ENCODE measurements at places on chromosomes 2 and 18.

DNA sequence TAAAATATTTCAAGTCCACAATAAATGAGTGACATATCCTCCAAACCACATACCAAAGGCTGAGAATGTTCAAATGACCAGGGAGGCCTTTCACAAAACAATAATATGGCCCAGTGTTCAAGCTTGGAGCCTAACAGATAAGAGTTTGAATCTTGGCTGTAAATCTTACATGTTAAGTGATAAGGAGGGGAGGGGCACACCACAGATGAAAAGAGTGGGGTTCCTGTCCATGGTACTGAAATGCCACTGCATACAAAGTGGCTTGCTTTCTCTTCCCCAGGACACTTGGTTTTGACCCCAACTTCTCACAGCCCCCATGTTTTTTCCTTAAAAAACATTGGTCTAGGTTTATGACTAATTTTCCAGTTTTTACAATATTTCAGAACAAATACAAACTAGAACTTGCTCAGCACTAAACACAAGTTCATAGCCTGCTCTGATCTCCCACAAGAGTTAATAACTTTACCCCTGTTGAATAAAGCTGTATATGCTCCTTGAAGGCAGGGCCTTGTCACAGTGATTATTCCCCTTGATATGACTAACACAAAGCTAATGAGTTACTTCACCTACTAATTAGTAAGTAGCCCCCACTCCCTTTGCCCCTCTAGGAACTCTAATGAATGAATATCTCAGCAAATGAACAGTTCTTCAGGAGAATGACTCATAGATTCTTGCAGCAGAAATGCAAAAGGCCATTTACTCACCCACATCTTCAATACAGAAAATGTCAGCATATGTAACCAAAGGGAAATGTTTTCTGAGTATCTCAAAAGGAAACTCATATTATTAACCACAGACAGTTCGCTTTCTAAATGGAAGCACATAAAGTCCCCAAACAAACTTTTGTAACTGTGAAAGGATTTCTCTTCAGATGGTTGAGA, 142.2 kb downstream of the SATB2 start:
- no peak for DNase-seq

- no peak for DNase-seq
Observed at GRCh38 chr2:30641765-30642345, 165.4 kb downstream of the CAPN13 start.

- DNase-seq = no peak
Observed at GRCh38 chr18:21164548-21165095, 53.0 kb upstream of the ROCK1 start.

DNA sequence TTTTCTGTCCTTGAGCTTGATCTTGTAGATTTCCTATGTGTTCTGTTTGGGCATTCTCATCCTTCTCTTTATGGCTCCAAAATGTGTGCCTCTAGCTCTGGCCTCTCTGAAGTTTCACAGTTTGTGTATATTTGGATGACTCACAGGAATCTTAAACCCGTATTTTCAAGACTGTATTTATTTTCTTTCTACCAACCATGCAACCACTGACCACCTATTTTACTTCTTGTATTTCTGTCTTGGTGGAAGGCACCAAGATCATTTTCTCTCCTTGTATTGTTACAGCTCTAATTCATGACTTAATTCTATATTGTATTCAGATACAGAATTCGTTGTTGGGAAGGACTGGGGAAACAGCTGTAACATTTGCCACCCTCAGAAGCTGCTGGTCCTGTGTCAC, 39.5 kb downstream of the ACSL3 start:
- DNase-seq = no peak

DNA sequence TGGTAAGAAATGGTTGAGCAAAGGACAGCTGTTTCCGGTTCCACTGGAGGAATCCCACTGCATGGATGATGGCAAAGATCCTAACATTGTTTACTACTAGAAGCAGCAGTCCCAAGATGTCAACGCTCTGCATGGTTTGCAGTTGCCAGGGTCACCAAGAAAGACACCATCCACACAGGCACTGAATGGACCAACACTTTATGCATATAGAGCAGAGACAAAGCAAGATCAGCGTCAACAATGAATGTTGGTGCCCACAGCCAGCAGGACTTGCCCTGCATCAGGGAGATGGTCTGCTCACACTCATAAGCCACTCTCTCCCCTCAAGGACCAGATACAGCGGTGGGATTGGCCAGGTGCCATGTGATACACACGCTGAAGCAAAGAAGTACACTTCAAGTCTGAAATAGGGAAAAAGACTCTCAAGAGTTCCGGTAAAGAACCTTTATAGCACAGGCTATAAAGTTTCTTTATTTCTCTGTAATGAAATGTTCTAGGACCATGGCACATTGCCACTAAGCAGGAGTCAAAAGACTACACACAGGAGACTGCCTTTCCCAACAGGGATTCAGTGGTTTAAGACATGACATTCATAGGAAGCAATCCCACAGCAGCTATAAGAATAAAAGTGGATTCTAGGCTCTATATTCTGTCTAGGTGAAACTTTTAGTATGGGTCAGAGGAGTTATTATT, 133.2 kb upstream of the EPHA4 start:
- DNase-seq = no peak

DNA sequence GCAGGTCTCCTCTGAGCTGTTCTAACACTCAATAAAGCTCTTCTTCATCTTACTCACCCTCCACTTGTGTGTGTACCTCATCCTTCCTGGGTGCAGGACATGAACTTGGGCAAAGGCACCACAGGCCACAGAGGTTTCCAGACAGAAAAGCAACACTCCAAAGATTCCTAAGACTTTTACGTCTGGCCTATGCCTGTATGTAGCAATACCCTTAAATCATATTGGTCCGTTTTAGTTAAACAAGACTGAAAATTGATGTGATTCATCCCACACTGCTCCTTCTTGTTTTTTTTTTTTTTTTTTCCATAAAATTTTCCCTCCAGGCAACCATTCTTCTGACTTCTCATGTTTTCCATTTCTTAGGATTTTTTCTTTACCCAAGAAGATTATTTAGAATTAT, 404.3 kb downstream of the PID1 start:
- DNase-seq = no peak

GRCh38 chr2:159963700-159964099, 98.7 kb downstream of the PLA2R1 start:
- DNase-seq = no peak

DNA sequence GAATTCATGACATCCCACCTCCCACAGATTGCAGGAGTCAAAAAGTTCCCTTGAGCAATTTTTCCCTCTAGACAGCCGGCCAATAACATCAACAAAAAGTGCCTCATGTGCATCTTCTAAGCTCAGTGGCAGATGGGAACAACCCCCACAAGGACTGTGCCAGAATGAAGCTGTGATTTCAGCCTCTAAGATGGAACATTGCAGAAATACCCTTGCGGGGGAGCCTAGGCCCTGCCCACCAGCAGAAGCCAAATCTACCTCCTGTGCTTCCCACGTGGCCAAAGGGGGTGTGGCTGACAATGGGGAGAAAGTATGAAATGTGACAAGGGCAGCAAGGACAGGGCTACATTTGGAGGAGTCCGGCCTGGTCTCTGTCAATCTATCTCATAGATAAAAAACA, 482.3 kb downstream of the TGIF1 start:
- no peak for DNase-seq

DNA sequence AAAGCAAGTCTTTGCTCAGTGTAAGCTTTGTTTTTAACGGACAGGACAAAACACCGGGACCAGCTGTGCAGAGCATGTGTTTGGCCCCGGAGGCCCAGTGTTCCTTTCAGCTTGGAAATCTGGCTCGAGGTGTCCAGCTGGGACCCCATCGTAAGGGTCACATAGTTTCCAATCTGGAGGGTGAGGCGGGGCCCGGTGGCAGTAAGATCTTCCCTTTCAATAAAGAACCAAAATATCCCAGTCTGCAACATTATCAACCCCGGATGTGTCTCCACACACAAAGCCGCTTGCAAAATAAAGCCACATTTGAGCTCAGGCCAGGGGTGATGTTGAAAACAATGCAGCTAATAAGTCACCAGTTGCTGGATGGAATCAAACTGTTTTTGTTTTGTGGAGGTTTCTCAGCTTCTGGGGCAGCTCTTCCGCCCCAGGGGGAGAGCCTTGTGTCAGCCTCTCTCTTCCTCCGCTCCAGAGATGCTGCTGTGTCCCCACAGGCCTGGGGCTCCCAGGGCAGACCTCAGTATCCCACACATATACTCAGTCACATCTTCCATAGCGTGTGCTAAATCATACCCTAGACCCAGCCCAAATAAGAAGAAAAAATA, 138.6 kb upstream of the GLI2 start:
- no peak for DNase-seq

DNA sequence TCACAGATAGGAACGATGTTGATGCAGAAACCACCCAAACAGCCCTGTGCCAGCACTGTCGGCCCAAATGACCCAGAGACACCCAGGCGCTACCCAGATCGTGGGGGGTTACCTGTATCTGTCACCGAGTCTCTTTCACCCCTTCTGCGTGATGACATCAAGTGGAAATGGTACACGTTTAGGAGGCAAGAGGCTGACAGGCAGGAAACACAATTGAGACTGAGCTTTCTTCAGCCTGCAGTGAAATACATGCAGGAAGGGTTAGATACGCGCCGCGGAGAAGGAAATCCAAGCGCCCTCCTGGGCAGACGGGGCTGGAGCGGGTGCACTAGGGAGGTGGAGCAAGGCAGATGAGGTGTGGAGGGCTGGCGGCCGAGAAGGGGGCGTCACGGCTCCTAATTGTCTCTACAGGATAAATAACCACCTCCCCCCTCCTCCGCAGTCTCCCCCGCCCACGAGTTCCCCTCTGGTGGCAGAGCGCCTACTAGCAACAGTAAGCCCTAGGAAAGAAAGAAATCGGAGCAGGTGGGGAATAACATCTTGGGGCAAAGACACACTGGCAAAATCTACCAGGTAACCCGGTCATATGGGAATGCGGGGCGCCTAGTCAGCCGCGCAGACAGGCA, at the start of gene RNF152:
TSS of gene RNF152 (minus strand) at position 325 of the 626 bp plus-strand sequence. CDS start 76,544 bp downstream, outside the sequence.
- no peak for DNase-seq

DNA sequence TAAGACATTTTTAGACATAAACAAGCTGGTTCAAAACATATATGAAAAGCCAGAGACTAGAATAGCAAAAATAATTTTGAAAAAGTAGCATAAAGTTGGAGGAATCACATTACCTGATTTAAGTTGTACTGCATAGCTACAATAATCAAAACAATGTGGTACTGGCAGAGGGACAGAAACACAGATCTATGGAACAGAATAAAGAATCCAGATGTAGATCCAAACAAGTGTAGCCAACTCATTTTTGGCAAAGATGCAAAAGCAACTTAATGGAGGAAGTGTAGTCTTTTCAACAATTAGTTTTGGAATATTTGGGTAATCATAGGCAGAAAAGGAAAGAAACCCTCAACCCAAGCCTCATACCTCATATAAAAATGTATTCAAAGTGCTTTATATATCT, 278.7 kb upstream of the ZNF521 start:
- no peak for DNase-seq

DNA sequence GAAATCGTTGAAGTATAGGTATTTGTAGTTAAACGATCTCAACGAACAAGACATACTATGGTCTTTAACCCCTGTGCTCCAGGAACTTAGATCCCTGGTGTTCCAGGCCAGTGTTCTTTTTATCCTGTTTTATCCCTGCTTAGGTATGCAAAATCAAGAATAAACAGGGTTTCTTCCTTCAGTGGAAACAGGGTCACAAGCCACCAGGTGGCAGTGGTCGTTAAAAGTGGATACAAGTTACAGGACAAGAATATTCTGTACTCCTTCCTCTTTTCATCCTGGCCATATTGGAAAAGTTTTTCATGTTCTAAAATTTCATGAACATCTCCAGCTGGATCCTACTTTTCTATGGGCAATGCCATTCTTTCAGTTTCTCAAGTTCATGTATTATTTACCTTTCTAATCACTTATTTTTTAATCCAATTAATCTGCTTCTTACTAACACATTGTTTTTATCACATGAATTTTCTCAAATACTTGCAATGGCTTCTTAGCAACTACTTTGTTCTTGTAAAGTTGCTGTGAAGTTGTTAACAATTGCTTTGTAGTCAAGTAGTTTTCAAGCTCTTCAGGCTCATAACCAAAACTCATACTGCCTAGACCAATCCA, 16.4 kb upstream of the HNMT start:
- peak; percentile 42 for DNase-seq

DNA sequence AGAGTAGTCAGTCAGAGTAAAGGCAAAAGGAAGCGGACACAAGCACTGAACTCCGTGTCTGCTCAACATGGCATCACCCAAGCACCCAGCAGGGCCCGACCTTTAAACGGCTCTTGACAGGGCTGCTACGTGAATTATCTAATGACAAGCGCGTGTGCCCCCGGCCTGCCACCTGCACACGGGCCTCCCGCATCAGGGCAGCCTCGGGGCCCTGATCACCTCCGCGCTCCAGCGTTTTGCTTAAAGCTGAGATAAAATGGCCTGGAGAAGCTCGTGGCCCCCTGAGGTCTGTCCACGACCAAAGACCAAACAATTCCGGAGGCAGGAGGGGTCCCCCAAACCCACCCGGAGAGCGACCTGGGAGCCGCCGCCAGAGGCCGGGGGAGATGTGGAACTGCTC, 376 bp downstream of the NDUFA10 start:
- no peak for DNase-seq

DNA sequence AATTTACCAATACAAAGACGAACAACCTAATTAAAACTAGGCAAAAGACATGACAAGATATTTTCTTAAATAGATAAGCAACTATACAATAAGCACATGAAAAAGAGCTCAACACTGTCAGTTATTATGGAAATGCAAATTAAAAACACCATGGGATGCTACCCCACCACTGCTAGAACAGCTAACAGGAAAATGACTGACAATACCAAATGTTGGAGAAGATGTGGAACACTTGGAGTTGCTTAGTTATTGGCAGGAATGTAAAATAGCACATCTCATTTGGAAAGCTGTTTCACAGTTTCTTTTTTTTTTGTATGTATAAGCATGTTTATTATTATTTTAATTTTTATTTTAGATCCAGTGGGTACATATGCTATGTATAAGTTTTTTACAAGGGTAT, 84.4 kb downstream of the CYRIA start:
- no peak for DNase-seq

- DNase-seq = no peak
Observed at GRCh38 chr2:203673933-203674332, 32.5 kb upstream of the CD28 start.

- DNase-seq = no peak
Observed at GRCh38 chr18:23995180-23995579, 19.4 kb upstream of the TTC39C start.

DNA sequence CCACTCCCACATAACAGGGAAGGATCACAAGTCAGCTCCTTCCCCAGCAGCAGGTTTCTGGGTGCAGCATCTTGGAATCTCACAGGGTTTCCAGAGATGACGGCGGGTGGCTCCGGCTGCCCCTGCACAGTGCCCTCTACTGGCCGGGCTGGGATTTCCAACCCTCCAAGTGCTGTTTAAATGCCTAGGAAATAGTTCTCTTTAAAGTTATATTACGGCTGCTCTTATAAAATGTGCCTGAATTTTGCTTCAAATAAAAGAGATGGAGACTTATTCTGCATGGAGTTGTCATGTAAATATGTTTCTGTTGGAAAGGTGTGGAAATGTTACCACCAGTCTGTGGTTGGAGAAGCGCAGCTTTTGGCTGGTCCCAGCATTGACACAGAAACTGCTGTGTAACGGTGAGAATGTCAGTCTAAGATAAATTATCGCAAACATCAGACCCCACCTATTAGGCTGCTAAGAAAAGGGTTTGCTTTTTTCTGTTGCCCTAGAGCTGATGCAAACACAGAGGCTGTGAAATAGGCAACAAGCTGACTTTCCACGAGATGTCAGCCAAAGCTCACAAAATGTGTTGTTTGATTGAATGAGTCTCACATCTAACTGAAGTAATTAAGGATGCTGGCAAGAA, 3.3 kb upstream of the HJURP start:
- DNase-seq = no peak

Data from brain pericyte (primary cell).